ENCODE measurements at places on chromosomes 2 and 18. TPM values are rescaled to one million over a fixed set of nuclear protein-coding genes. Genes with fewer than 3 reads are reported as not detected.

Gene TMX3
- 25.2 TPM for total RNA-seq

Gene CABLES1
- 1.1 TPM for total RNA-seq

Gene TUBA3E
- not detected for total RNA-seq

Gene FZD7
- 6.8 TPM for total RNA-seq

Gene CYP26B1
- 3.7 TPM for total RNA-seq

Gene USP37
- 6.0 TPM for total RNA-seq

Gene RAB27B
- total RNA-seq, result 14.2 TPM

Gene SIX3
- total RNA-seq, result not detected

All from airway epithelial cell (primary cell).